ENCODE measurements at places on chromosomes 5 and 9.

GRCh38 chr9:109463924-109464625 lies 34.0 kb downstream of the PTPN3 start:
- no peak for DNase-seq

DNA sequence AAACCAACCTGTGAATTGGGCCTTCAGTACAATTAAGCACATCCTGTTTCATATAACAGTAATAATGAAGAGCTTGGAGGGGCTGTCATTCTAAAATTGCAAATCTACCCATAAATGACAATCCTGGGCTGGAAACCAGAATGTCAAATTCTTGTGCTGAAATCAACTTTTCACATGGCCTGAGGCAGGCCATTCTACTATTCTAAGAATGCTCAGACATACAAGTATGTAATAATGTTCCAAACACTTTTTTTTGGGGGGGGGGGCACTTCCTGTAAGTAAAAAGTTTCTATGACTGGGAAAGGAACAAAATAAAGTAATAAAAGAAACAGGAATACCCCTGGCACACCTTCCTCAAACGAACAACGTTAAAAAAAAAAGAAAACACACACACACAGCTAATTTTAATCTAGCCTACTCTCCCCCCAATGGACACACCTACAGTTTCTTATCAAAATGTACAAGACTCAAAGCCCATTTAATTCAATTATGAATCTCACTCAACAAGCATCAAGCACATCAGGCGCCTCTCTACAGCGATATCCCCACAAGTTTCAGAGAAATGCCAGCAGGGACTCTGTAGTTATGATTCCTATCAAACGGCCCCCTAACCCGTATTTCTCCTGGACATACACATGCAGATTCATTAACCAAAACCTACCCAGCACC lies 1.4 kb downstream of the ETF1 start:
- DNase-seq, result no peak

DNA sequence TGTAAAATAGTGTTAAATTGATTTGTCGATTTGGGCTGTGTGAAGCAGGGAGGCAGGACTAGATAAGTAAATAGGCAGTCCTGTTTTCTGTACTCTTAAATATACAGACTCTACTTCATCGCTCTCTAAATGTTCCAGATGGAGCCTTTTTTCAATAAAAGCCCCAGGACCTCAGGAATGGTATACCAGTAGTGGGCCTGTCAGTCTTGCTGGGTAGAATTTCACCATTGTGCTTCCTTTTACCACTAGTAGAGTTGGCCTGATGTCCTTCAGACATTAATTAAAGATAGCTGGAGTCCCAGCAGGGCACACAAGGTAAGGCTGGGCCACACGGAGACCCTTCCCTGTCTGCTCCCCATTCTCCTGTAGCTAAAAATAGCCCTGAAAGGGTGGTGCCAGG lies 6.0 kb downstream of the SNX18 start:
- no peak for DNase-seq

GRCh38 chr9:36470643-36471290 lies 70.7 kb upstream of the RNF38 start:
- no peak for DNase-seq

- no peak for DNase-seq
These were observed 57.7 kb downstream of the MAPKAP1 start for GRCh38 chr9:125649315-125649714.

DNA sequence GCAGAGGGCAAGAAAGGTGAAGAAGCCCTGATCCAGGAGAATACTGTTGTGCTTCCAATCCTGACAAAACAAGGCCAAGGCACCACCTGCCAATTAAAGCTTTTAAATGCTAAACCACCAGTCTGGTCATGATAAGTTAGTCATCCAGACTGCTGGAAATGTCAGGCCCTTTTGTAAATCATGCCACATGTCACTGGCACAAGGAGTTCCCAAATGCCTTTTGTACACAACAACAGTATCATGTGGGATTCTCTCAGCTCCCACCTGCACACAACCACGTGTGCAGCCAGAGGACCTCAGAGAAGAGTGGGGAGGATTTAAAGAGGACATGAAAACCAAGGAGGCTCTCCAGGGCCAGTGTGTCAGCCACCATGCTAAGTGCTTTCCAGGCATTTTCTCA lies 99.3 kb downstream of the CDK5RAP2 start:
- DNase-seq, result no peak

DNA sequence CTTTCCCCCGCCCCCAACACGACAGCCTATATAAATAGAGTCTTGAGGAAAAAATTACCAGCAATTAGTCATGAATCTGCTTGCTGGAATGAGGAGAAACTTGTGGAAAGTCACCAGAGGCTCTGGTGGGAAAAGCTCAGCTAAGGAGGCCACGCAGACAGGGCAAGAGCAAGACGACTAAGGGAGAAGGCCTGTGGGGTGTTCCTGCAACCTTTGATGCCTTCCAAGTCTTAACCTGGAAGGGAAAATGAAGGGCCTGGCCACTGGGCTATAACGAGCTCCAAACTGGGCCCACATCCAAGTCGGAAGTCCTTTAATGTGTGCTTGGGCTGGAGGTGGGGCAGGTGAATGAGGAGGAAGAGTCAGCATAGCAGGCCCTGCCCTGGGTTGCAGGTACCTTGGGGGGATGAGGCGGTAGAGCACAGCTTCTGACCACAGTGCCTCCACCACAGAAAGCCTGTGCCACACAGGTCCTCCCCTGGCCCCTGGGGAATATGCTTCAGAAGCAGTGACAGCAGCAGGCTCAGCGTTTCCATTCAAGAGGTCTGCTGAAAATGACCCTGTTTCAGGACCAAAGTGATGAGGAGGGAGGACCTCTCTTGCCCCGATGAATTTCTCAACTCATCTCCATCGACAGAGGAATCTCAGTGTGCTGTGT lies 92.8 kb upstream of the LRRTM2 start:
- no peak for DNase-seq

- no peak for DNase-seq
These were observed 5.0 kb upstream of the RHOBTB3 start for GRCh38 chr5:95725937-95726810.

- no peak for DNase-seq
These were observed 106.9 kb upstream of the COL5A1 start for GRCh38 chr9:134534661-134535080.

DNA sequence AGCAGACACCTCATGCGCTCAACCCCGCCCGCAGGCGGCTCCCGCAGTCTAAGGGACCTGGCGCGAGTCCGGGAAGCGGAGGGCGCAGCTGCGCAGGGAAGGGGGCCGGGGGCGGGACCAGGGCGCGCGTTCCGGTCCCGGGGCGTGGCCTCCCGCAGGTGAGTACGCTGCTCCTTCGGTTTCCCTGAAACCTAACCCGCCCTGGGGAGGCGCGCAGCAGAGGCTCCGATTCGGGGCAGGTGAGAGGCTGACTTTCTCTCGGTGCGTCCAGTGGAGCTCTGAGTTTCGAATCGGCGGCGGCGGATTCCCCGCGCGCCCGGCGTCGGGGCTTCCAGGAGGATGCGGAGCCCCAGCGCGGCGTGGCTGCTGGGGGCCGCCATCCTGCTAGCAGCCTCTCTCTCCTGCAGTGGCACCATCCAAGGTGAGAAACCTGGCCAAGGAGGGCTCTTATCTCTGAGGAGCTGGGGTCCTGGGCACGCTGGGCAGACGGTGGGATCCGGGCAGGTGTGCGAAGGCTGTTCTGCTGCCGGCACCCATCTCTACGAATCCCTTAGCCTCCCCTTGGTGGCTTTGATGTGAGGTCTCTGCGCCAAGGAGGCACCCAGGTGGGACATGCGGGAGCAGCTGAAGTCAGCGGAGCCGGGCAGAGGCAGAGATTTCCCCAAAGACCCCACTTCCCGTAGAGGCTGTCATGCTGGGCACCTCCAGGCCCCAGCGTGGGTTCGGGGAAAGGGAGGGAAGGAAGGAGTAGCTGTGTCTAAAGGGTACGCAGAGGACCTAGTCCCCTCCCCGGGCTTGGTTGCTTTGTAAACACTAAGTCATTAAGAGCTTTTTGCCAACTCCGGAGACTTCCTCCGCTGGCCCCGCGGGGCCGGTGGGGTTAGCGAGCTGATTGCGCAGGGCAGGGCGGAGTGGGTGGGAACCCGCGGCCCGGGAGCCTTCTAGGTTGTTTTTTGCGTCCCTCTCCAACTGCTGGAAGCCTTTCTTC lies at the start of gene F2RL1:
F2RL1 (plus strand) TSS at position 187 of the 988 bp plus-strand sequence; CDS start at position 340, 153 bp downstream.
- no peak for DNase-seq

GRCh38 chr5:77629509-77630113 lies 8.9 kb downstream of the OTP start:
- no peak for DNase-seq
